ENCODE measurements at places on chromosomes 7 and 10.

DNA sequence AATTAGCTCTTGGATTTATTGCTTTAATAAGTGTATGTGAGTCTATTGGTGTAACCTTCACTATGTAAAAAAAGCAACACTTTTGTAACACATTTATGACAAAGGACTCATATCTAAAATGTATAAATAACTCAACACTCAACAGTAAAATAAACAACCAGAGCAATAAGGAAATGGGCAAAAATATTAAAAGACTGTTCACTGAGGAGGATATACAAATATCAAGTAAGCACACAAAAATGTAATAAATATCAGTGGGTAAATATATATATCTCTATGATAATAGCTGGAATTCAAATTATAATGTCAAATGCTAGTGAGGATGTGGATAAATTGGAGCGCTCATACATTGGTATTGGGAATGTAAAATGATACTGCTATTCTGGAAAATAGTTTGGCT lies 53.0 kb downstream of the HDAC9 start:
- no peak for DNase-seq

DNA sequence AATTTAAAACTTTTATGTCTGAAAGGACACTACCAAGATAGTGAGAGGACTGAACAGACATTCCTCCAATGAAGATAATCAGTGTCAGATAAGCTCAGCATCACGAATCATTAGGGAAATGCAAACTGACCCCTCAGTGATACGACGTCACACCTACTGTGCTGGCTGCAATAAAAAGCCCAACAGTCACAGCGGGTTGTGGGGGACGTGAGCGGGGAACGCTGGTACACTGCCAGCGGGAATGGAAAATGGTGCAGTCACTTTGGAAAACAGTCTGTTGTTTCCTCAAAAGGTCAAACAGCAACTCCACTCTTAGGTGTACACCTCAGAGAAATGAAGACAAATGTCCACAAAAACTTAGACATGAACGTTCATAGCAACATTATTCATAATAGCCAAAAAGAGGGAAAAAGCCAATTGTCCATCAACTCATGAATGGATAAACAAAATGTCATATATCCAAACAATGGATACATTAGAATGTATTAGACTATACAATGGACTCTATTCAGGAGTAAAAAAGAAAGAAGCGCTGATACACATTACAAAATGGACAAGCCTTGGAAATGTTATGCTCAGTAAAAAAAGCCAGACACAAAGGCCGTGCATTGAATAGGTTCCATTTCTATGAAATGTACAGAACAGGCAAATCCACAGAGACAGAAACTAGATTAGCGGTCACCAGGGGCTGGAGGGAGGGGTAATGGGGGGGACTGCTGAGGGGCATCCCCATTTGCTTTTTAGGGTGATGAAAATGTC lies 2.4 kb upstream of the ECHS1 start:
- DNase-seq: no peak

DNA sequence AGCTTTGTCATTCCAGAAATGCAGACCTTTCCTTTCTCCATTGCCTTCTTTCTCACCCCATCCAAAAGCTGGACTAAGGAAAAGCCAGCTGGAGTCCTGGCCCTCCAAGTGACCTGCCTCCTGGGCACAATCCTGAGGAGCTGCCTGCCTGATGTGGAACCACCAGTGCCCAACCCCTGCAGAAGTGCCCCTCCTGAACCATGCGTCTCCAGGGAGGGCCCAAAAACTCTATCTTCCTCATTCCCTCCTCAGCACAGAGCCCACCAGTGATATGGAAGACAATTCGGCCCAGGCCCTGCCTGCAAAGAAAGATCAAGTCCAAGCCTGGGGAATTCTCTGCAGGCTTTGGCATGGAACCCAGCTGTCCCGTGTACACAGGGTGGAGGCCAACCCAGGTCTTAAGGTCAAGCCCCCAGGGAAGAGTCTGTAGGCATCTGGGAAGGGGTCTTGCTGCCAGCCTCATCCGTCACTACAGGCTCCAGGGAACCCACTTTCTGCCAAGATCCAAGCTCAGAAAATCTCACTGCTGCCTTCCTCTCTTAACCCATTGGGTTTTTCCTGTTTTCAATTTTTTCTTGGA lies 3.5 kb upstream of the GRID1 start:
- DNase-seq: no peak

- no peak for DNase-seq
These were observed 39.9 kb upstream of the EFCAB10 start for GRCh38 chr7:105621176-105621575.

DNA sequence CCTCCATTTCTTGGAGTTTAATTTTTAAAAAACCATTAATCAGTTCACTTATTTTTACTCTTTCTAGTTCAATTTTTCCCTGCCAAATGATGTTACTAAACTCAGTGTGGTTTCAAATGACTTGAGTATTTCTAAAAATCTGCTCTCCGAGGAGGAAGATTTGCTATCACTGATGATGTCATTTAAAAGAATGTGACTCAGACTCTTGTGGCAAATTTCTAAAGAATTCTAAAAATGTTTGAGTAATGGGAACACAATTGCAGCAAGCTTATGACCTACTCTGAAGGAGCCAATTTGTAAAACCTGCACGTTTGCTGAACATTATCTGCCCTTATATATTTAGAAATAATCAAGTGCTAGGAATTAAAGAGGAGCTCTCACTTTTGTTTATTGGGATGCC lies 88.6 kb downstream of the SPAG6 start:
- DNase-seq: peak; percentile 17

- DNase-seq: no peak
These were observed 56.7 kb downstream of the EGFR start for GRCh38 chr7:55075464-55076021.

- no peak for DNase-seq
These were observed 23.3 kb downstream of the INHBA start for GRCh38 chr7:41679566-41679965.

GRCh38 chr10:98403812-98404504 lies 11.0 kb downstream of the PYROXD2 start:
- no peak for DNase-seq

DNA sequence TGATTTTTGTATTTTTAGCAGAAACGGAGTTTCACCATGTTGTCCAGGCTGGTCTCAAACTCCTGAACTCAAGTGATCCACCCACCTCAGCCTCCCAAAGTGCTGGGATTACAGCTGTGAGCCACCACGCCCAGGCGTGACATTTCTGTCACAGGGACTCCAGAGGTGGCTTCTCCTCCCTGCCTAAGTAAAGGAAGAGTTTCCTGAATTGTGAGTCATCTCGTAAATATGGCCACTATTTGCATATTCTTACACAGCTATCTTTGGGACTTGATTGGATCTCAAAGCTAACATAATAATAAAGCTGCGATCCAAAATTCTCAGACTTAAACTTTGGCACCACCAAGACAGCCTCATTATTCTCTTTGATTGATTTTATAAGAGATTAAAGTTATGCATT lies 50.1 kb downstream of the ADARB2 start:
- DNase-seq: no peak

GRCh38 chr10:130808686-130809085 lies 502.8 kb downstream of the TCERG1L start:
- DNase-seq: no peak

GRCh38 chr10:102188298-102188940 lies 36.2 kb downstream of the NOLC1 start:
- no peak for DNase-seq

- DNase-seq: no peak
These were observed 159.7 kb downstream of the CELF2 start for GRCh38 chr10:11177381-11177780.

DNA sequence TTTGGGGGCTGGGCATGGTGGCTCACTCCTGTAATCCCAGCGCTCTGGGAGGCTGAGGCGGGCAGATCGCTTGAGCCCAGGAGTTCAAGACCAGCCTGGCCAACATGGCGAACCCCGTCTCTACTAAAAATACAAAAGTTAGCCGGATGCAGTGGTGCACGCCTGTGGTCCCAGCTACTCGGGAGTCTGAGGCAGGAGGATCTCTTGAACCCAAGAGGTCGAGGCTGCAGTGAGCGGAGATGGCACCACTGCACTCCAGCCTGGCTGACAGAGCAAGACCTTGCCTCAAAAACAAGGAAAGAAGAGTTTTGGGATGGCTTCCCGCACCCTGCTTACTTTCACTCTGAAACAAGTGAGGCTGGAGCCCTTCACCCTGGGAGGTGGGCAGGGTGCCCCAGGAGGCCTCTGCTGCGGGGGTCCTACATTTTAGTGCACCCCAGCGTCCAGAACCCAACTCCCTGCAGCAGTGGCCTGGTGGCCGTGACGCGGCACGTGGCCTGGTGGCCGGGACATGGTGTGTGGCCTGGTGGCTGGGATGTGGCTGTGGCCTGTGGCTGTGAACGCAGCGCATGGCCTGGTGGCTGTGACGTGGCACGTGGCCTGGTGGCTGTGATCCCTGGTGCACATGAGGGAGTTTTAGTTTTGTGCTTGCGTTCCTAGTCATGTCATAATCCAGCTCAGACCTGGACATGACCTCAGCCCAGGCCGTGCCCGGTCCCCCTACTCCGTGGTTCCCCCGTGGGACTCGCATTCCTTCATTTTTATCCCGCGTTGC lies 9.3 kb downstream of the KNDC1 start:
- no peak for DNase-seq

- DNase-seq: no peak
These were observed 353.6 kb downstream of the CALN1 start for GRCh38 chr7:72058579-72058978.

- no peak for DNase-seq
These were observed 23.2 kb downstream of the DPCD start for GRCh38 chr10:101611096-101611905.

DNA sequence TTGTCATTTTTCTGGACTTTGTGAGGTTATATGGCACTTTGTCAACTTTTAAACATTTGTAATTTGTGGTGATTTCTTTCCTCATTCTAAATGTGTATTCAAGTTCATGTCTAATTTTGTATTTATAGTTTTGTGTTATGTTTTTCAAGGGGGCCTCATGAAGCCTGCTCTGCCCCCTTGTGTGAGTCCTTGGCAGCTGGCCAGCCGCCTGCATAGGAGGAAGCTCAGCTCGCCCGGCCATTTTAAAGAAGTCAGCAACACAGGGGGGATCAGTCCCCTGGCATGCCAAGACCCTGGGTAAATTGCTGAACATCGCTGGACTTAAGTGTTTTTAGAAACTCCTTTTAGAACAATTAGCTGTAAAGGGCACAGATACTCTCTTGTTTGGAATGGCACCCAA lies 123.0 kb downstream of the ANLN start:
- DNase-seq: no peak

DNA sequence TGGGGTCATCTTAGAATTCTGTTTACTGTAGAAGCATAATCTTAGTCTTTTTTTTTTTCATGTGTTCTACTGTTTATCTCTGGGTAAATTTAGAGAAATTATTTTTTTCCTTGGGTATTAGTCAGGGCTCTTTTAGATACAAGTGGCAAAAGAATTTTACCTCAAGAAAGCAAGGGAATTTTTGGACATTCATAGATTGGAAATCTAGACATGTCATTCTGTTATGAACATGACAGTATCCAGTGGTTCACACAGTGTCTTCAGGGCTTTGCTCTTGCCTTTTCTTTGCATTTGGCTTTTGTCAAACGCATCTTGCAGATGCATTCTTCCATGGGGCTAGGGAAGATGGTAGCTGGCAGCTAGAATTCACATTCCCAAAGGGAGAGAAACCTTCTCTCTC lies 13.7 kb upstream of the TAS2R41 start:
- no peak for DNase-seq

DNA sequence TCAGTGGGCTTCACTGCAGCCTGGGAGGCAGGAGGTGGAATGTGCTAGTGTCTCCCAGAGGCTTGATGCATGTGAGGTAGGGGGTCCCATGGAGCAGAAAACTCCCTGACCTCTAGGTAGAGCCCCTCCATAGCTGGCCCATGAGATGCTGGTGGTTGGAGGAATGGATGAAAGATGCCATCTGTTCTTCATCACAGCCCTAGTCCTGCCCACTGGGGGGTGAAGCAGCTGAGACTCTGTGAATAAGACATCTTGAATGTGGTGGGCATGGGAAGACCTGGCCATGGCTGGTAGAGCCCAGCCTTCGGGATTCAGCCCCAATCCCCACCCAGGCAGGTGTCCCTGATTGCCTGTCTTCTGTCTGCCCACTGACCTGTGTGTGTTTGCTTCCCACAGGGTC lies 92.5 kb downstream of the COL13A1 start:
- no peak for DNase-seq

GRCh38 chr7:156604311-156604710 lies 36.3 kb upstream of the RNF32 start:
- DNase-seq: no peak

DNA sequence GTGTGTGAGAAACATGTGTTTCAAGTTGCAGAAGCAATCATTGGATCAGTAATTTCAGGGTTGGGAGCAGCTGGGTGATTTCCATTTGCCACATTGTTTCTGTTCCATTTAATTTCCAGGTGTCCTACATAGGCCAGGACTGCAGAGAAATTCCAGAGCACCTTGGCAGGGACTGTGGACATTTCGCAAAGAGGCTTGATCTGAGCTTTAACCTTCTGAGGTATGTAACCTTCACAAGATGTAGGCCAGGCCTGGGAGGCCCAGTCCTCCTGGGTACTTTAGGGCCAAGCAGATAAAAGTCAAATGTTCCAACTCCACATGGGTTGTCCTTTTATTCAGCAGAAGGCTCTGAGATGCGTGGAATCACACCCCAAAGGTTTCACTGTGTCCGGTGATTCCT lies 6.9 kb downstream of the LRMDA start:
- DNase-seq: no peak

Data from T-helper 1 cell (primary cell).